Activated T-helper 2 cell treated with anti-CD3 and anti-CD28 coated beads, Interferon-gamma antibody, Interleukin-2, Interleukin-4, amounts not matched to agents 10 μg/mL and 5 μg/mL and 100 μg/mL, durations not matched to agents 14 hours and 24 hours and 36 hours (primary cell): ENCODE measurements at places on chromosomes 3 and 15.

GRCh38 chr3:165696496-165696895 lies 140.7 kb downstream of the BCHE start:
- no peaks in the 10 kb centered on the region for H3K27me3 ChIP-seq
- no peaks in the 10 kb centered on the region for H3K4me1 ChIP-seq
- DNase-seq: no peak
- H3K27ac ChIP-seq: no peak overlapping the region
- H3K4me3 ChIP-seq: no peak overlapping the region

- no peaks in the 10 kb centered on the region for H3K4me1 ChIP-seq
- H3K27me3 ChIP-seq: no peaks in the 10 kb centered on the region
- H3K27ac ChIP-seq: no peak overlapping the region
- no peak for DNase-seq
- H3K36me3 ChIP-seq: no peaks in the 10 kb centered on the region
- H3K4me3 ChIP-seq: no peak overlapping the region
These were observed 120.1 kb downstream of the DNAJB8 start for GRCh38 chr3:128346562-128346961.

GRCh38 chr15:69232765-69233164 lies 65.9 kb upstream of the PAQR5 start:
- no peaks in the 10 kb centered on the region for H3K27me3 ChIP-seq
- H3K4me1 ChIP-seq: peaks cover 2% of the 10 kb centered on the region
- DNase-seq: no peak
- no peak overlapping the region for H3K27ac ChIP-seq
- H3K36me3 ChIP-seq: no peaks in the 10 kb centered on the region

- no peaks in the 10 kb centered on the region for H3K36me3 ChIP-seq
- no peak overlapping the region for H3K4me3 ChIP-seq
- H3K4me1 ChIP-seq: peaks cover 15% of the 10 kb centered on the region
- no peak for DNase-seq
These were observed 57.7 kb upstream of the CTSH start for GRCh38 chr15:79002581-79002980.

GRCh38 chr15:100114100-100114499 lies 227.7 kb downstream of the ADAMTS17 start:
- no peak for DNase-seq
- H3K4me3 ChIP-seq: no peak overlapping the region
- peaks cover 28% of the 10 kb centered on the region for H3K4me1 ChIP-seq

DNA sequence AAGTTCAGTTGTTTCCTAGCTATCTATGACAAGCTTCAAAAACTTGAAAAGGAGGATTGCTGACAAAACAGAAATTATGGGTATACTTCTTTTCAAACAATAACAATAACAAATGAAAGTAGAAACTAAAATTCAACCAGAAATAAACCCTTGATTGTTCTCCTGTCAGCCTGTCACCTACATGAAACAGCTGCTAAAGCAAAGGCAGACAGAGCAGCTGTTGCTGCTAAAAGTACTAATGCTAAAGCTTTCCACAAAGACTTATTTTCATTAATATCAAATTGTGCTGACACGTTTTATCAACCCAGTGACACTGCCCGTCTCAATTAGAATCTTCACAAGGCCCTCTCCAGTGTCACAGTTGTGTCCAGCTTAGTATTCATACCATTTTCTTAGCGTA lies 533.2 kb upstream of the GBE1 start:
- no peaks in the 10 kb centered on the region for H3K36me3 ChIP-seq
- H3K27me3 ChIP-seq: no peaks in the 10 kb centered on the region
- H3K4me1 ChIP-seq: no peaks in the 10 kb centered on the region
- no peak for DNase-seq
- H3K27ac ChIP-seq: no peak overlapping the region

GRCh38 chr3:172142051-172142863 lies 102.9 kb downstream of the FNDC3B start:
- no peak for DNase-seq
- H3K4me1 ChIP-seq: peaks cover 62% of the 10 kb centered on the region
- no peak overlapping the region for H3K27ac ChIP-seq
- H3K27me3 ChIP-seq: no peaks in the 10 kb centered on the region
- no peaks in the 10 kb centered on the region for H3K36me3 ChIP-seq

- no peak overlapping the region for H3K27ac ChIP-seq
- no peaks in the 10 kb centered on the region for H3K36me3 ChIP-seq
- H3K4me1 ChIP-seq: no peaks in the 10 kb centered on the region
These were observed 113.4 kb downstream of the CCNL1 start for GRCh38 chr3:157046520-157046919.

DNA sequence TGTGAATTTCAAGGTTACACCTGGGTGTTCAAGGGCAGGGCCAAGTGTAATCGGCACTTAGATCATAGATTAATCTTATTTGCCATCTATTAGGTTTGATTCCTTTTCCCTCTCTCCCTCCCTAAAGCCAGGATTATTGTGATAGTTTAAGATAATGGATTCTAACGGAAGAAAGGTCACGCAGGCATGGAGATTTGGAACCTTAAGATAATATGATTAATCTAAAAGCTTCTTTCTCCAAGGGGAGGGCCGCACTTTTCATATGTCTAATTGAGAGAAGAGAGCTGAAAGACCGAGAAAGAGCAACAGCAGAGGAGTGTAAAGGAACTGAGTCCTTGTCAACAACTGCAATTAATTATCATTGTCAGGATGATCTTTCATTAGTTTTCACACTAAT lies 858.8 kb upstream of the NR2F2 start:
- no peak overlapping the region for H3K4me3 ChIP-seq
- DNase-seq: no peak
- H3K4me1 ChIP-seq: no peaks in the 10 kb centered on the region

DNA sequence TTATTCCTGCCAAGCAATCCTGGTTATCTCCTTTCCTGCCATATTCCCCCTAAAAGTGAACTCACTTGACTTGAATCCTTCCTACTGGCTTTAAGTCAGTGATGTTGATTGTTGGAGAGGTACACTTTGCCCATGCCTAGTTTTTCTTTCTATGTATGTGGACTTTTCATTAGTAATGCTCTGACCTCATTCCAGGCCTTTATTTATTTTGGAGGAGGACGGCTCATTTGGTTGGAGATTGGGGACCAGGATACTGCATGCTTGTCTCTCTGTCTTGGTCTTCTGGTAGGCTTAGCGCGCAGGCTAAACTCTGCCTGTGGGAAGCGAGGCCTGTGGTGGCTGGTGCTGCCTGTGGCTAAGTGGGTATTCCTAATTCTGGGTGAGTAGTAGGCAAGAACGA lies 29.1 kb upstream of the MTMR10 start:
- no peak overlapping the region for H3K27ac ChIP-seq
- peaks cover 5% of the 10 kb centered on the region for H3K27me3 ChIP-seq

DNA sequence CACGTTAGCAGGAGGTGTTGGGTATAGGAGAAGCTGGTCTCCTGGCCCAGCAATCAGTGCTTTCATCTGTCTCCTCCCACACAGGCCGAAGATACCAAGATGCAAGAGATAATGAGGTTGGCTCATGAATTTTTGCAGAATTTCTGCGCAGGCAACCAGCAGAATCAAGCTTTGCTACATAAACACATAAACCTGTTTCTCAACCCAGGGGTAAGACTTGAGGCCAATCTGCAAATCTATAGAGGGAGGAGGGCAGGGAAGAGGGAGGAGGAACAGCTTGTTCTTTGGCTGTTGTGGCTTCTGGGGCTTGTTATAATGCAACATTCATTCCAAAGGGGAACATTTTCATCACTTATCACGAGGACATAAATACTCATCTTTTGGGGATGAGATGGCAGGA lies 195.3 kb downstream of the ITPR1 start:
- H3K4me3 ChIP-seq: no peak overlapping the region
- peaks cover 80% of the 10 kb centered on the region for H3K36me3 ChIP-seq

DNA sequence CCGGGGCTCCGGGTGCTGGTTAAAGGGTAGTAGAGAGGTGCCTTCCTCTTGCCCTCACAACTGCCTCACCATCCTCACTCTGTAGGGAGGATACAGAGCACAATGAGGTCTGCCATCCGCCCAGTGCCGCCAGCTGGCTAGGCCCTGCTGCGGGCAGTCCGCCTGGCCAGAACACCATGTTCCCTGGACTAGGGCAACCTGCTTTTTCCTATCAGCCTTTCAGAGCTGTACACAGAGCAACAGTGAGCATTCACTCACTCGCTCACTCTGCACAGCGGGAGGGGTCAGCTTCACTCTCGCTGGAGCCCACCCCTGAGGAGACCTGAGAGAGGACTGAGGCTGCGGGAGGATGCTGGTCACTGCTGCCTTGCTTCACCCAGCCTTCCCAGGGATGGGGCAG lies 218.7 kb upstream of the CHRNA7 start:
- H3K27ac ChIP-seq: no peak overlapping the region
- H3K4me3 ChIP-seq: no peak overlapping the region
- DNase-seq: no peak
- H3K4me1 ChIP-seq: no peaks in the 10 kb centered on the region
- no peaks in the 10 kb centered on the region for H3K27me3 ChIP-seq

DNA sequence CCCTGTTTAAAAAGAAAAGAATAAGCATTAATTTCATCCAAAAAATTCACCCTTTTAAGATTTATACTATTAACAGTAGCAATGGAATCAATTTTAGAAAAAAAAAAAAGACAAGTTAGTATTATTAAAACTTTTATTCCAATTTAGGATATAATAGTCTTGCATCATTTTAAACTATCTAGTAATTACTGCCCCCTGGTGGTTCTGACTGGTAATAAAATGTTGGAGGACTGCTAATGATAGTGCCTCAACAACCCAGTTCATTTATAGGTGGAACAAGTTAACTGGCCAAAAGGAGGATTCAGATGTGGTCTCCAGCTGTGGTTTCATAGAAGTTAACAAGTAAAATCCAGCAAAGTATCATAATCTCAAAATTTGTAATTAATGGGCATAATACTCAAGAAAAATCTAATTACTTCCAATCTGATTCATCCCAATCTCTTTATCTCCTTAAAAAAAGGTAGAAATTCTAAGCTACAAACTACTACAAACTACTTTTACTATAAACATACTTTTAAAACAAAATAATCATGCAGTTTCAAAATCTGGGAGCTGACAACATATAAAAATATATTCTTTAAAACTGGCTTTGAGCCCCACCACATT lies 30.7 kb upstream of the WDR49 start:
- H3K4me1 ChIP-seq: peaks cover 8% of the 10 kb centered on the region
- H3K36me3 ChIP-seq: peaks cover 35% of the 10 kb centered on the region

DNA sequence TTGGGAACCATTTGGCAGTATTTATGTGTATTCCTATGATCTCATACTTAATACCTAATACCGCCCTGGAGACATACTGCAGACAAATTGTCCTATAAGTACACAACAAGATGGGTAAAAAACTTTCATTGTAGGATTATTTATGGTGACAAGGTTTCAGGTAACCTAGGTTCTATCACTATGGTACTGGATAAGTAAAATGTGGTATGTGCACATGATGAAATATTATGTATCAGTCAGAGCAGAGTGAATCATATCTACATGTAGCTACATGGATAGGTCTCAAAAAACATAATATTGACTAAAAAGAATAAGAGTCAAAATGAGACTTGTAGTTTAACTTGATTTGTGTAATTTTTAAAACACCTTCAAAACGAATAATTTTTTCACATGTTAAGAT lies 147.8 kb downstream of the LEKR1 start:
- H3K27me3 ChIP-seq: peaks cover 23% of the 10 kb centered on the region
- no peak for DNase-seq
- H3K27ac ChIP-seq: no peak overlapping the region
- H3K4me3 ChIP-seq: no peak overlapping the region
- no peaks in the 10 kb centered on the region for H3K36me3 ChIP-seq

DNA sequence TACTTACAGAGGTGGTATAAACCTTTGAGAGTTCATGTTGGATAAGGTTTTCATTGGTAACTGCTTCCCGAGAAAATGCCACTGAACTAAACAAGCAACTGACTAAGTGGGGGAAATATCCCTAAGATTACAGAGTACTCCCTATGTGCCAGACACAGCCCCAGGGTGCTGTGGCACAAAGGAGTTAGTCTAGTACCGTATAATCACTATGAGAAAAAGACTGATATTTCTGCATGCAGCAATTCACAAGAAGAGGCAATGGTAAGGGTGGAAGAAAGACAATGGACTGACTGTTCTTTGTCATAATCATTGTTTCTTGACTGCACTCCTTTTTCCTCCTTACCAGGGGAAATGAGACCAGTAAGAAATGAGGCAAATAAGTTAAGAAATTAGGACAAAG lies 20.0 kb upstream of the SLC25A26 start:
- H3K4me1 ChIP-seq: no peaks in the 10 kb centered on the region
- H3K27me3 ChIP-seq: peaks cover 8% of the 10 kb centered on the region
- no peaks in the 10 kb centered on the region for H3K36me3 ChIP-seq

- H3K36me3 ChIP-seq: peaks cover 2% of the 10 kb centered on the region
- peaks cover 80% of the 10 kb centered on the region for H3K27me3 ChIP-seq
- DNase-seq: no peak
These were observed 4.8 kb upstream of the NR2F2 start for GRCh38 chr15:96325541-96326327.

- no peaks in the 10 kb centered on the region for H3K27me3 ChIP-seq
- H3K36me3 ChIP-seq: peaks cover 7% of the 10 kb centered on the region
- no peak overlapping the region for H3K4me3 ChIP-seq
- H3K4me1 ChIP-seq: peaks cover 52% of the 10 kb centered on the region
- no peak overlapping the region for H3K27ac ChIP-seq
- no peak for DNase-seq
These were observed 3.8 kb upstream of the USP3 start for GRCh38 chr15:63500265-63501250.
